ENCODE measurements at places on chromosomes 12 and 14.

- peak; percentile 27 for DNase-seq
These were observed 11.2 kb downstream of the PSMA6 start for GRCh38 chr14:35303149-35303935.

GRCh38 chr12:29804019-29804418 is 20.3 kb upstream of the TMTC1 start:
- no peak for DNase-seq

- DNase-seq, result no peak
These were observed 26.7 kb downstream of the C12orf75 start for GRCh38 chr12:105357162-105357691.

GRCh38 chr12:4526923-4527546 is 11.7 kb upstream of the RAD51AP1 start:
- peak; percentile 56 for DNase-seq

- DNase-seq, result no peak
These were observed 610.6 kb upstream of the TBX3 start for GRCh38 chr12:115294453-115295133.

DNA sequence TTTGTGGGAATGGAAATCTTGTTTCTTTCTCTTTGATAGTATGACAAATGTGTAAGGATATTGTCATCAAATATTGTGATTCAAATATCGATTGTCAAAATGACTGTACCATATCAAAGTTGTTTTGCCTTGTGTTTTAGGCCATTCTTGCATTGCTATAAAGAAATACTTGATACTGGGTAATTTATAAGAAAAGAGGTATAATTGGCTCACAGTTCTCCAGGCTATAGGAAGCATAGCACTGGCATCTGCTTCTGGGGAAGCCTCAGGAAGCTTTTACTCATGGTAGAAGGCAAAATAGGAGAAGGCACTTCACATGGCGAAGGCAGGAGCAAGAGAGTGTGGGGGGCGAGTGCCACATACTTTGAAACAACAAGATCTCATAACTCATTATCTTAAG is 7.8 kb downstream of the TRMT5 start:
- DNase-seq, result no peak

DNA sequence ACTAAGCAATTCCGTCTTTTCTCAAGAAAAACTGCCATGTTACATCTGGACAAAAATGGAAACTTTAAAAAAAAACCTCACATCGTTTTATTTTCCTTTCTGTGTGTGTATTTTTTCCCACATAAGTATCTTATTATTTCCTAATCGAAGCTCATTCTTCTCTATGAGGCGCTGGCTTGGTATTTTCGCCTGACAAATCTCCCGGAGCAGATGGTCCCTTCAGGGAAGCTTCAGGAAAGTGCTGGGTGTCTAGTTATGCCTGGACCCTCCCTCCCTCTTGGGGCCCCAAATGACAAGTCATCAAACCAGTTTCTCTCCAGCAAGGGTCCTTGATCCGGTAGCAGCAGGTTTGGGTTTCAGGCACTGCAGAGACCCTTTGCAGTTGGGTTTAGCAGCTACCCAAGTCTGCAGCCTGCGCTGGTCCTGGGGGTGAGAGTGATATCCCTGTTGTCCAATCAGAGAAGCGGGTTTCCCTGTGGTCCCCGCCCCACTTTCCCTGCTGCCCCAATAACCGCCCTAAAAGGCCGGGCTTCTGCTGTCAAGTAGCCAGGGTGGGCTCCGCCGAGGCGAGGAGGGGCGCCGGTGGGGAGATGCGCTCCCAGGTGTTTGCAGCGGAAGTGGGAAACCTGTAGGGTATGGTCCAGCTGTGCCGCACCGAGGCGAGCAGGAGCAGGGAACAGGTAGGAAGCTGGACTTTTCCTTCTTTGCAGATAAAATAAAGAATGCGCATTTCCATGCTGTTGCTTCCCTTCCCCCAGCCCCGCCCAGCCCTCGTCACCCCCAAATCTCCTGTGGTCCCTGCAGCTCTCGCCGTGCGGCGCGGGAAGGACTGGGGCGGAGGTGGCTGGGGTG is at the start of gene CNTN1:
CNTN1 (plus strand) TSS at position 527 of the 852 bp plus-strand sequence.
- peak; percentile 8 for DNase-seq

GRCh38 chr14:47332106-47332505 is 343.3 kb downstream of the MDGA2 start:
- DNase-seq, result no peak

DNA sequence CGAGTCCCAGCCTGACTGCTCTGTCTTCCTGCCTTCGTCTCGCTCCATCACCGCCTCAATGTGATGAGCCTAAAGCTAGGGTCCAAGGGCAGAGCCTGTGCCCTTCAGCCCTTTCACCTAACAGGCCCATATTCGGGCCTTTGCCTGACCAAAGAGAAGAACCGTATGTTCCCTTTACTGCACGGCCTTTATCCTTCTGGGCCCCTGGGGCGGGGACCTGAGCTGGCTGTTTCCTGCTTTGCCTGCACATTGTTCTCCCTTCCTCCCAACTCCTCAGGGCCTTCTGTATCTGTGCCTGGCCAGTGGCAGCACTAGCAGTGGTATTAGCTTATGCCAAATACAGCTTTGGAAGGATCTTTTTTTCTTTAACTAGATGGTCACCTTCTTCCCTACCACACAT is 8.5 kb upstream of the MYL6B start:
- DNase-seq, result peak; percentile 27

GRCh38 chr12:93682846-93683261 is 5.7 kb downstream of the CRADD start:
- DNase-seq, result no peak

GRCh38 chr14:101508196-101508947 is 52.9 kb upstream of the DIO3 start:
- DNase-seq, result no peak

- DNase-seq, result peak; percentile 74
These were observed 138.5 kb downstream of the ESRRB start for GRCh38 chr14:76514213-76514998.

DNA sequence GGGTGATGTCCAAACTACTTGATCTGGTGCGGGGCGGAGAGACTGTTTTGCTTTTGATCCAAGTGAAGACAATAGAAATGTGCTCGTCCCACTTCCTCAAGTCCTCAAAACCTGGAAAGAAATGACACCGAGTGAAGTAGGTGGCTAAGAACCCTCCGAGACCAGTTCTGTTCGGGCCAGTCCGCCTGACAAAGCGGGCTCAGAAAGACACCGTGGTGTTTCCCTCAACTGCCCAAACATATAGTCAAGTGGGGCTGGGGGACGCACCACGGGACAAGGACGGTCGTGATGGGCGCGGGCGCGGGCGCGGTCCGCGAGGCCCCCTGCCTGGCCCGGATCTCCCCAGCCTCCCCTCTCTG is 1.6 kb downstream of the PHLDA1 start:
- DNase-seq, result peak; percentile 49

GRCh38 chr12:40152783-40153383 is 47.0 kb upstream of the SLC2A13 start:
- peak; percentile 86 for DNase-seq

GRCh38 chr14:105323663-105324062 is 9.1 kb downstream of the PACS2 start:
- DNase-seq, result no peak

All from suppressor macrophage (primary cell).